Heart left ventricle (tissue), 16 donors: ENCODE measurements at places on chromosomes 7 and 10. TPM values are rescaled to one million over a fixed set of nuclear protein-coding genes. Genes with fewer than 3 reads are reported as not detected.

DNA sequence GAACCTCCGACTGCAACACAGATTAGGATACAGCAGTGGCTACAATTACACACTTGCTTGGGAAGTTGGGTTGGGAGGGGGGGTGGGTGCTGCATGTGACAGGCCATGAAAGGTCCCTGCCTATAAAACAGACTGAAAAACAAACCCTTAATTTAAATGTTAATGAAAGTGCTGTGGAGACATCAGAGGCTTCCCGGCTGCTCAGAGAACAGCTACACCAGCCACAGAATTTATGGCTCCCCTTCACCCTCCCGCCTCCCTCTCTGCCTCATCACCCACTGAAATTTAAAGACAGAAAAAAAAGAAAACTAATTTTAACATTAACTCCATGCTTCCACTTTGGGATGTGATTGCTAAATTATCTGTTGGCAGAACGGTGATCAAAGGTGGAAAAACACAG is 34.7 kb downstream of the FBXW4 start:
- DNase-seq: no peak
- H3K27ac ChIP-seq: no peak overlapping the region
- no peak overlapping the region for H3K4me3 ChIP-seq
- no peaks in the 10 kb centered on the region for H3K27me3 ChIP-seq
- peaks cover 89% of the 10 kb centered on the region for H3K36me3 ChIP-seq
- H3K4me1 ChIP-seq: no peaks in the 10 kb centered on the region

DNA sequence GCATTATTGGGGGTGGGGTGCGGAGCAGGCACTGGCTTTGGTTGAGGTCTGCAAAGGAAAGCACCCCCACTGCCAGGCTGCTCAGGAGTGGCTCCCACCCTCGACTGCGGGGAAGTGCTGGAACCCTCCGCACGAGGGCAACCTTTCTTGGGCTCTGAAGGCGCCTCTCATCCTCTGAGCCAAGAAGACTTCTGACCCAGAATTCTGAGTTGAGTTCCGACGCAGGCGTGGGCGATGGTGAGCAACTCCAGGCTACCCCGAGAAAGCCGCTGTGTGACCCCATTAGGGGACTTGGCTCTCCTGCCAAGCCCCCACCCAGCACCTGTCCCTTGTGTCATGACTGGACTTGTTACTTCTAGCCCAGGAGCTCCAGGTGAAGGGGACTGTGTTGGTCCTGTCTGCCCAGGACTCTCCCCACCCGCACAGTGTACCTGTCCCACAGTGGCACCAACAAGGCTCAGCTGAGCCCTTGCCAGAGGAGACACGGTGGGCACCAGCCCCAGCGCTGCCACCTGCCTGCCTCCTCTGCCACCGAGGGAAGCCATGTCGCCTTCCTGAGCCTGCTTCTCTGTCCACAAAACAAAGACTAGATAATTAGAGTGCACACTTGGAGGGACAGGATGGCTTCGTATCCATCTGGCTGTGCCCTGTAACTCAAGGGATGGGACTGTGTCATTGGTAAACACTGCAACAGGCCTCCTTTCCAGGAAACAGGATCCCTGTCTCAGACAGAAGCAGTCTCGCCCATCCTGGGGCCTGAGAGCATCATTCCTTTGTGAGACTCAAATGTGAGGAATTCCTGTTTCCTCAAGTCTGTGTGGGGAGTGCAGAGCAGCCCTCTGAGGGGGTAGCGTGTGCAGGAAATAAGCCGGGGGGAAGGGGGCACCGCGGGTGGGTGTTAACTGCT is 128.8 kb downstream of the LHPP start:
- H3K36me3 ChIP-seq: no peaks in the 10 kb centered on the region
- no peak overlapping the region for H3K4me3 ChIP-seq
- peak; percentile 19 for DNase-seq
- peaks cover 9% of the 10 kb centered on the region for H3K4me1 ChIP-seq
- no peak overlapping the region for H3K27ac ChIP-seq

DNA sequence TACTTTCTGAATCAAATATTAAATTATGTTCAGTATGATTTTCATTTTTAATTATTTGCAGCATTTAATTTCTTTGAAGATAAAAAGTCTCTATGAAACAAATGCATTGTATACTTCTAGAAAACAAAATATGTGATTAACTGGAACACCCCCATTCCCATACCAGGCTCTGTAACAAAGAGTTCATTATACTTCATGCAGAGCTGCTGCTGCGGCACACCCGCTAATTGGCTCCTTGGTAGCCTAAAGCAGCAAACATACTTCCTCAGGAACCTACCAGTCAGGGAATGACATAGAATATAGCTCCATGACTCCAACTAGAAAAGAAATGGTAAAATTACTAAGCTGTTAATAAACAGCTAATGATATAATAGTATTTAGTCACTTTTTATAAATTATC is 19.3 kb downstream of the RAB11FIP2 start:
- no peaks in the 10 kb centered on the region for H3K27me3 ChIP-seq
- no peak overlapping the region for H3K4me3 ChIP-seq
- no peaks in the 10 kb centered on the region for H3K36me3 ChIP-seq

- H3K4me1 ChIP-seq: no peaks in the 10 kb centered on the region
- H3K27ac ChIP-seq: no peak overlapping the region
- DNase-seq: no peak
- no peaks in the 10 kb centered on the region for H3K36me3 ChIP-seq
- no peaks in the 10 kb centered on the region for H3K27me3 ChIP-seq
Observed at GRCh38 chr10:19654576-19654975, 161.7 kb upstream of the PLXDC2 start.

GRCh38 chr10:72353965-72354355 is 759 bp downstream of the DNAJB12 start:
- H3K27me3 ChIP-seq: no peaks in the 10 kb centered on the region
- peak overlapping the region; percentile 92 for H3K4me3 ChIP-seq
- peaks cover 12% of the 10 kb centered on the region for H3K36me3 ChIP-seq
- peak overlapping the region; percentile 98 for H3K27ac ChIP-seq
- peaks cover 26% of the 10 kb centered on the region for H3K4me1 ChIP-seq

- DNase-seq: no peak
- H3K4me1 ChIP-seq: peaks cover 29% of the 10 kb centered on the region
- H3K36me3 ChIP-seq: peaks cover 4% of the 10 kb centered on the region
- H3K4me3 ChIP-seq: no peak overlapping the region
Observed at GRCh38 chr10:103109821-103110220, 83.3 kb downstream of the NT5C2 start.

DNA sequence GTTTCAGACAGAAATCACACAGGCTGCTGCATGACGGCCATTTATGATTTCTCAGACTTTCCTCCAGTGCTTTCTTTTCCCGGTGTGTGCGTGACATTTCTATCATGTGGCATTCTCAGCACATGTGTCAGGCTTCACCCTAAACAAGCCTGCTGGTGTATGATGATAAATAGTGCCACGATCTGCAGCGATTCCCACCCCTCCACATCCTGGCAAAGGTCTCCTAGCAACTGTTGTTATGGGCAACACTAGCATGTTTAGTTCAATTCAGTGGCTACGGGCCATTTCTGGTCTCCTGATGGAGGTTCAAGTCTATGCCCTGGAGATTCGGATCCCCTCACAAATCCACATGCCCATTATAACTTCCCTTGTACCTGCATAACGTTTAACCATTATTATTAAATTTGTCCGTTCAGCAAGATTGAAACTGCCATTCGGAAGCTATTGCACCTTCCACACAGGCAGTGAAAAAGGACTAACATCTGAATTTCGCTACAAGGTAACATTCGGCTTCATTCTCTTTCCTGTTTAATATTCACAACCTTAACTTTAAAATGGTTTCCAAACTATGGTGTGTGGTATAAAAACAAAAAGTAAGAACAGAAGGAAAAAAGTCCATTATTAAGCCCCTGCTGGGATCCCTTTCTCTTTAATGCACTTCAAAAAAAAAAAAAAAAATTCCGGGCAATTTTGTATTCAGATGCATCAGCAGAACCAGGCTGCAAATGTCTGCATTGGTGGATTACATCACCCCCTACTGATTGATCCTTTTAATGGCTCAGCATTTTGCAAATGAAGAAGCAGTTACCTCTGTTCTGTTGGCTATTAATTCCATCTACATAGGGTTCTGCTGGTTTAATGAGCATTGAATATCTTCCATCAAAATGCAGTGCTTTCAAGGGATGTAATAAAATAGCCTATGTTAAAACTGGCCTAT is 90.2 kb downstream of the FRMD4A start:
- DNase-seq: no peak
- H3K27me3 ChIP-seq: no peaks in the 10 kb centered on the region
- H3K36me3 ChIP-seq: no peaks in the 10 kb centered on the region

GRCh38 chr10:50604049-50604640 is 19.6 kb downstream of the SGMS1 start:
- H3K4me1 ChIP-seq: peaks cover 79% of the 10 kb centered on the region
- peak overlapping the region; percentile 57 for H3K27ac ChIP-seq
- H3K4me3 ChIP-seq: no peak overlapping the region
- no peak for DNase-seq

- no peak overlapping the region for H3K27ac ChIP-seq
- no peak for DNase-seq
- H3K27me3 ChIP-seq: no peaks in the 10 kb centered on the region
Observed at GRCh38 chr10:52027055-52027705, 286.9 kb upstream of the DKK1 start.

DNA sequence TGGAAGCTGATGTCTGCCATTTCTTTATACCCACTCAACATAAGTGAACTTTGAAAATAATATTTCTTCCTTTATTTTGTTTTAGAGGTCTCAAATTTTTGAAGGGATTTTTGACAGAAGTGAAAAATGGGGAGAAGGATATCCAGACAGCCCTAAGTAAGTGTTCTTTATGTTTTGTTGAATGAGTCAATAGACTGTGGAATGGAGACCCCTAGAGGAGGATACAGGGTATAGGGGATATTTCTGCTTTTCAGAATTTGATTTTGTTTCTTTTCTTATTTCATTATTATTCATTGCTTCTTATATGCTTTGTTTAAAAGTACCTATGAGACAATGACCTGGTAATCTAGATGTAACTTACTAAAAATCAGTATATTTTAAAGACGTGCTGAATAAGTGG is 34.4 kb downstream of the PLEKHA8 start:
- H3K27ac ChIP-seq: no peak overlapping the region
- no peaks in the 10 kb centered on the region for H3K4me1 ChIP-seq
- no peaks in the 10 kb centered on the region for H3K27me3 ChIP-seq
- no peak overlapping the region for H3K4me3 ChIP-seq

- H3K4me1 ChIP-seq: peaks cover 43% of the 10 kb centered on the region
- H3K27me3 ChIP-seq: no peaks in the 10 kb centered on the region
- no peaks in the 10 kb centered on the region for H3K36me3 ChIP-seq
- H3K4me3 ChIP-seq: no peak overlapping the region
- DNase-seq: no peak
Observed at GRCh38 chr7:129828989-129829736, 123.6 kb downstream of the UBE2H start.

- no peaks in the 10 kb centered on the region for H3K36me3 ChIP-seq
- no peak overlapping the region for H3K4me3 ChIP-seq
- peaks cover 10% of the 10 kb centered on the region for H3K4me1 ChIP-seq
Observed at GRCh38 chr7:93011351-93012294, 106.2 kb downstream of the SAMD9 start.

- H3K4me3 ChIP-seq: no peak overlapping the region
- no peak for DNase-seq
- no peaks in the 10 kb centered on the region for H3K27me3 ChIP-seq
- no peaks in the 10 kb centered on the region for H3K36me3 ChIP-seq
Observed at GRCh38 chr10:3877211-3878000, 92.4 kb upstream of the KLF6 start.

GRCh38 chr7:22117222-22117621 is 171.5 kb upstream of the CDCA7L start:
- no peak overlapping the region for H3K4me3 ChIP-seq
- DNase-seq: no peak
- no peaks in the 10 kb centered on the region for H3K27me3 ChIP-seq
- H3K4me1 ChIP-seq: no peaks in the 10 kb centered on the region
- H3K27ac ChIP-seq: no peak overlapping the region
- peaks cover 9% of the 10 kb centered on the region for H3K36me3 ChIP-seq

- H3K27me3 ChIP-seq: no peaks in the 10 kb centered on the region
- H3K4me3 ChIP-seq: no peak overlapping the region
- no peaks in the 10 kb centered on the region for H3K4me1 ChIP-seq
- DNase-seq: no peak
- no peak overlapping the region for H3K27ac ChIP-seq
Observed at GRCh38 chr7:95476072-95476847, 9.5 kb upstream of the ASB4 start.

DNA sequence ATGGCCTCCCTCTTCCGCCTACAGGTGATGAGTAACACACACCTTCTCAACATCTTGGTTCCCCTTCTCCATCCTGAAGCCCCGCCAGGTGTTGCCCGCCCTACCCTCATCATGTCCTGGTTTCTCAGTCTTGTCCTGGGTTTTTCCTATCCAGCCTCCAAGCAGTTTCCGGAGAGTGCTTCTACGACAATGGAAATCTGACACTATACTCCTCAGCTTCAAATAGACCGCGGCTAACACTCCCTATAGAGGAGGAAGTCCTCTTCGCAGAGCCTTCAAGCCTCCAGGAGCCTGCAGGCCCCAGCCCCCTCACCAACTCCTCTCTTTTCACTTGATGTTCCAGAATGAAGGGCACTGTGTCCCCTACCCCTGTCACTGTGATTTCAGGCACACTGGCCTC is 147.4 kb downstream of the PRPF18 start:
- H3K4me3 ChIP-seq: no peak overlapping the region
- no peaks in the 10 kb centered on the region for H3K4me1 ChIP-seq
- no peak overlapping the region for H3K27ac ChIP-seq
- no peaks in the 10 kb centered on the region for H3K36me3 ChIP-seq

GRCh38 chr10:132515811-132516726 is 21.5 kb upstream of the INPP5A start:
- peak overlapping the region; percentile 94 for H3K27ac ChIP-seq
- H3K36me3 ChIP-seq: no peaks in the 10 kb centered on the region
- H3K27me3 ChIP-seq: no peaks in the 10 kb centered on the region
- H3K4me1 ChIP-seq: peaks cover 62% of the 10 kb centered on the region

GRCh38 chr7:116588641-116589594 is 64.1 kb downstream of the CAV1 start:
- H3K27ac ChIP-seq: peak overlapping the region; percentile 10
- no peak for DNase-seq
- peaks cover 35% of the 10 kb centered on the region for H3K4me1 ChIP-seq
- no peak overlapping the region for H3K4me3 ChIP-seq

- peaks cover 7% of the 10 kb centered on the region for H3K4me1 ChIP-seq
- no peak for DNase-seq
- no peak overlapping the region for H3K27ac ChIP-seq
Observed at GRCh38 chr10:546971-547590, 142.4 kb downstream of the DIP2C start.

DNA sequence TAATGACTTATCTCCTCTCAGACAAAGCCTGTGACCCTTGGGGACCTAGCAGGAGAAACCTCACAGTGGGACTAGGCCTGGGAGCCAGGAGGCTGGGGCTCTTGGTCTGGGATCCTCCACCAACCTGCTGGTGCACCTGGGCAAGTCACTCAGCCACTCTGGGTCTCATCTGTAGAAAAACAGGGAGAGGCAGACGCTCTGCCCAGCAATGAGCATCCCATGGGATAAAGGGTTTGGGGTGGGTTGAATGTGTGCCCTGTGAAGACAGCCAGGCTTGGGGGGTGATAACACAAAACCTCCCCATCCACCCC is 81.6 kb downstream of the ZMIZ1 start:
- no peak for DNase-seq
- H3K4me1 ChIP-seq: peaks cover 100% of the 10 kb centered on the region
- no peaks in the 10 kb centered on the region for H3K27me3 ChIP-seq
- H3K4me3 ChIP-seq: no peak overlapping the region
- H3K36me3 ChIP-seq: no peaks in the 10 kb centered on the region

PON3 gene
- 1.8 TPM for total RNA-seq

IFIT1B gene
- total RNA-seq: not detected

IKZF1 gene
- 3.5 TPM for total RNA-seq

YWHAG gene
- total RNA-seq: 249 TPM

EDRF1 gene
- 11.3 TPM for total RNA-seq

NEURL1 gene
- 0.64 TPM for total RNA-seq

RAB18 gene
- total RNA-seq: 145 TPM

ZPBP gene
- not detected for total RNA-seq

TMEM273 gene
- total RNA-seq: 27.4 TPM
